Astrocyte of the hippocampus (primary cell): ENCODE measurements at places on chromosomes 4 and X.

GRCh38 chrX:56397636-56398035, 165.5 kb downstream of the KLF8 start:
- no peak for DNase-seq

GRCh38 chr4:98908703-98909262, 20.1 kb downstream of the EIF4E start:
- no peak for DNase-seq

DNA sequence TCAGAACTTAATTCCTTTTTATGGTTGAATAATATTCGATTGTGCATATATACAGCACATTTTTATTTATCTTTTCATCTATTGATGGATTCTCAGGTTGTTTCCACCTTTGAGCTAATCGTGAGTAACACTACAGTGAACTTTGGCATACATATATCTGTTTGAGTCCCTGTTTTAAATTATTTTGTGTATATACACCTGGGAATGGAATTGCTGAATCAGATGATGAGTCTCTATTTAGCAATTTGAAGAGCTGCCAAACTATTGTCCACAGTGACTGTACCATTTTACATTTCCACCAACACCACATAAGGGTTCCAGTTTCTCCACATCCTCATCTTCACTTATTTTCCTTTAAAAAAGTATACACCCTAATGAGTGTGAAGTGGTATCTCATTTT, 166.2 kb upstream of the FGF13 start:
- DNase-seq: no peak

- no peak for DNase-seq
These were observed 100.8 kb downstream of the PSAPL1 start for GRCh38 chr4:7333801-7334421.

- DNase-seq: no peak
These were observed 22.2 kb downstream of the LIAS start for GRCh38 chr4:39480902-39481695.

DNA sequence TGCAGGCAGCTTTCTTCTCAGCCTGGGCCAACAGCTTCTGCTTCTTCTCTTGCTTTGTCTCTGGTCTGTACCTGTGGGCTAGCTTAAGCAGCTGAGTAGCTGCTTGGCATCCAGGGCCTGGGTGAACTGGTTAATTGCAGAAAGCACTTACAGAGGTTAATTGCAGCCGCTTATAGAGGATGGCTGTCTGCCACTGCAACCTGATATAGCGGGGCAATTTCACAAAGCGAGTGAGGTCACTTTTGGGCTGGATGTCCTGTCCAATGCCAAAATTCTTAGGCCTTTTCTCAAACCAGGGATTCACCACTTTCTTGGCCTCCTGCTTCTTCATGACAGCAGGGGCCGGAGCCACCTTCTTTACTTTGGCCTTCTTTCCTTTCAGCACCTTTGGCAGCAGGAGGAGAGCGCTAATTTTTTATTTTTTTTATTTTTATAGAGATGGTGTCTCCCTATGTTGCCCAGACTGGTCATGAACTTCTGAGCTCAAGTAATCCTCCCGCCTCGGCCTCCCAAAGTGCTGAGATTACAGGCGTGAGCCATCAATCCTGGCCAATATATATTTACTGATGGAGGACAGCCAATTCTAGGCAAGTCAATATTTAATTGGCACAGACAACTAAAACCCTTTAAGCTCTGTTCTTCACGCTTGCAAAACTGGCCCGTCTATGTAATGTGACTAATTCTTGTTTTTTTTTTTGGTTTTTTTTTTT, 61.0 kb downstream of the ENOPH1 start:
- no peak for DNase-seq

GRCh38 chr4:171049380-171049779, 763.8 kb upstream of the GALNTL6 start:
- no peak for DNase-seq

- DNase-seq: no peak
These were observed 120.9 kb upstream of the GRID2 start for GRCh38 chr4:92182736-92183407.

DNA sequence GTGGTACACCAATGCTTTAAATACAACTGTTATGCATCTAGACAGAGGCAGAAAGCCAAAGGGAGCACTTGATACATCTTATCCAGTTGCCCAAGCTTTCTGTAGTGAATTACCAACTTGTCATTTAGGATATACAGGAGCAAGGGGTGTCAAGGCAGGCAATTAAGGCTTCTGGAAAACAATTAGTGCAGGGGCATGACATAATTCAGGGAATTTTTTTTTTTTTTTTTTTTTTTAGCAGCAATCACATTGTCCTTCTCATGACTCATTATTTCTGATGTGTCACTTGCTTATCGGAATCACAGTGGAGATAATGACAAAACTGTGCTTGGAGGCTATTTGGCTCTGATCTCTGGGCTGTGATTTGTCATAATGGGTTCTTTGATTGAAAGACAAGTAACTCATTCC, 259.5 kb downstream of the ARHGAP24 start:
- peak; percentile 26 for DNase-seq

DNA sequence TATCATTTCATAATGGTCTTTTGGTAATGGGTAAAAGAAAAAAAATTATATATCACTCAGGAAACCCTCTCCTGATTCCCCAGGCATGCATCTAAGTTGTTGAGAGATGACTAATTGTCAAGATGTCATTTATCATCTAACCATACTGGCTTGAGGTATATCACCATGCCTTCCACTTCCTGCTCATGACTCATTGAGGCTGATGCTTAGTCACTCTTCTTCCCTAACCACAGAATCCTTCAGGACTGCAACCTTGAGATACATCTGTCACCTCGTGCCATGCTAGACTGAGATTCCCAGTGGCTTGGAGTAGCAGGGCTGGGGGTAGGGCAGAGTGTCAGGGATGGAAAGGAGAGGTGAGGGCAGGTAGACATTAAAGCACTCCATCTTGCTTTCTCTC, 782.5 kb upstream of the INTU start:
- peak; percentile 92 for DNase-seq

- no peak for DNase-seq
These were observed 44.2 kb downstream of the COMMD8 start for GRCh38 chr4:47419296-47419695.

DNA sequence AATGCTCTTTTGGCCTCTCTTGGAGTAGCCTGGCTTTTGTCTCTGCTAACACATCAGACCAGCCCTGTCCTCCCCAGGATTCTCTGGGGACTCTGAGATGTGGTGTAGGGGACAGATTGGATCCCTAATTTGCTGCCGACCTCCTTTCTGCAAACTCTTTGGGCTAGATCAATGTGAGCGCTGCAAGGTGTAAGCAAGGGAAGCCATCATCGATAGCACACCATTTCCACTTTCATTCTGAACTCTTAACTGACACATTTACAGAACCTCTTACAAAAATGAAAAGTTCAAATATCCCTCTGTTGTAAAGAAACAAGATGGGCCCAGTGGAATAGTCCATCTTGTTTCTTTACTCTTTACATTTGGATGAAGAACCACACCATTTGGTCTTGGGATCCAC, 46.6 kb downstream of the PGRMC2 start:
- DNase-seq: no peak

DNA sequence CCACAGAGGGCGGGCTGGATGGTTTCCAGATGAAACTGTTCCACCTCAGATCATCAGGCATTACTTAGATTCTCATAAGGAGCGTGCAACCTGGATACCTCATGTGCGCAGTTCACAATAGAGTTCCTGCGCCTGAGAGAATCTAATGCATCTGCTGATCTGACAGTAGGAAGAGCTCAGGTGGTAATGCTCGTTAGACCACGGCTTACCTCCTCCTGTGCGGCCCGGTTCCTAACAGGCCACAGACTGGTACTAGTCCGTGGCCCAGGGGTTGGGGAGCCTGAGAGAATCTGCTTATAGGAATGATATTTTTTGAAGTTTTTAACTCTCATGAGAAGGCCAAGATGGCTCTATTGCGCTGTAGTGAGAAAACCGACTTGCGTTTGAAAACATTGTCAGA, 5.4 kb downstream of the NCAPG start:
- no peak for DNase-seq

GRCh38 chrX:50613846-50614245, 143.2 kb upstream of the DGKK start:
- DNase-seq: no peak

GRCh38 chrX:136112778-136113177, 34.6 kb upstream of the FHL1 start:
- DNase-seq: no peak

DNA sequence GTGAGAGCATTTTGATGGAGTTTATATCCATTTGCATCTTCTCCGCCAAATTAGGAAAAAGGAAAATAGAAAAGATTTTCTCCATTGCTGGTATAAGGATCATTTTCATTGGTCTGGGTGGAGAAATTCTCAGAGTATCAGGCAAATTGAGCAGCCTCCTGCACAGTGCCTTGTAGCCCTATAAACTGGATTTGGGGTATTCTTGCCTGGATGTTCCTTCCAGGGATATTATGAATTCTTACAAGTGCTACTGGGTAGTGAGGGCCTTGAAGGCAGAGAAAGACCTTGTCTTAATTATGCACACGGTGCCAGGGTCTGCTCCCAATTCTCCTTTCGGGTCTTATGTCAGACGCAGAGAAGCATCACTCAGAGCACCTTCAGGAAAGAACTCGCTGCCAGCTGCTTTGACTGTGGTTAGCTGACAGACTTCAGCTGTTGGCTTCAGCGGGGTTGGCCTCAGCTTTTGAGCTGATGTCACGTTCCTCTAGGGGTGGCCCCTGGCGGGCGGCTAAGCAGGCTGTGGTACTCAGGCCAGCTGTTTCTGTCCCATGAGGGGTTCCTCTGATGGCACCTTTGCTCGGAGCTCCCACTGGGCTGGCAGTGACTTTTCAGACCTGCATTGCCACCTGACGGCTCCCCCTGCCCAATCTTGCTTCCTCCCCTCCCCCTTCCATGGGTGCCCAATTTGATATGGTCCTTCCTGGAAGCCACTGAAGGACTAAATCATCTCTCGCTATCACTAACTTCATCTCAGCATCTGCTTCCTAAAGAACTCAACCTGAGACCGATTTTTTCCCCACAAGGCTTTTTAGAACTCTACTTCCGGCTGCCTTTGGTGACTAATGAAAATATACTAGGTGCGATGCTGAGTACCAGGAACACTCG, 519.5 kb downstream of the BCOR start:
- DNase-seq: peak; percentile 21

GRCh38 chr4:140286456-140286855, 87.0 kb upstream of the SCOC start:
- peak; percentile 39 for DNase-seq

GRCh38 chrX:74280759-74281158, 23.2 kb upstream of the ZCCHC13 start:
- DNase-seq: no peak

DNA sequence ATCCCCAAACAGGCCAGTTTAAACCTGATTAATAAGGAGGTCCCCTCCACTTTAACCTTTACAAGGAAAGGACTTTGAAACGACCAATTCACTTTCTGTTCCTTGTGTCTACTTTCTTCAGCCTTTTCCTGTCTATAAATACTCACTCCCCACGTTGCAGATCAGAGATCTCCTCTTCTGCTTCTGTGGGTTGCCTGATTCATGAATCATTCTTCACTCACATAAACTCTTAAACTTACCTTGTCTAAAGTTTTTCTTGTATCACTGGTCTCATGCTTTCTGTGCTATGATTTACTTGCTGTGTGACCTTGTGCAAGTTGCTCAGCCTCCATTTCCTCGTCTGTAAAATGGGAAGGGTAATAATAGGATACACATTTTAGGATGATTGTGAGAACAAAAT, 236.1 kb downstream of the QDPR start:
- DNase-seq: no peak

GRCh38 chr4:145452447-145453162, 29.0 kb upstream of the SMAD1 start:
- no peak for DNase-seq
